ENCODE measurements at places on chromosomes 4 and X.

DNA sequence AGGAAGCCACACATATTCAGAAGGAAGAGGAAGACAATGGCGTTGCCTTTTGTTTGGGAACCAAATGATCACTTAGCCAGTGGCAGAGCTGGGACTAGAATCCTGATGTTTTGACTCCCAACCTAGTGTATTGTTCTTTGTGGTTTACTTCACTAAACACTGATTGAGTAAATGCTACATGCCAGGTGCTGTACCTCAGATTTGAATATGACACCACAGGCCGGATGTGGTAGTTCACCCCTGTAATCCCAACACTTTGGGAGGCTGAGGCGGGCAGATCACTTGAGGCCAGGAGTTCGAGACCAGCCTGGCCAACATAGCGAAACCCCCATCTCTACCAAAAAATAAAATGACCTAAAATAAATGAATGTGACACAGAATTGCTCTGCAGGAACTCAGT lies 8.4 kb downstream of the NDUFA1 start:
- DNase-seq: peak; percentile 63

DNA sequence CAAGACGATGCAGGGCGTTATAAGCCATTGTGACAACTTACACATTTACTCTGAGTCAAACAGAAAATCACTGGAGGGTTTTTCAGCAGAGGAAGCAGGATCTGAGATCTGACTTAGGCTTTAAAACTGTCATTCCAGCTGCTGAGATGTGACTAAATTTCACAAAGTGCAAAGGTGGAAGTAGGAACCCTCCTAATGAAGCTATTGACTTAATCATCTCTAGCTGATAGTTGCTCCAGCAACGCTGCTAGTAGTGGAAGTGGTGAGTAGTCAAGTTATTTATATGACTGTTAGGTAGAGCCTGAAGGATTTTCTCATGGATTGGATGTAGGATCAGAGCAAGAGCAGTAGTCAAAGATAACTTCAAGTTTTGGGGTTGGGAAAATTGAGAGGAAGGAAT lies 218.6 kb downstream of the GRID2 start:
- DNase-seq: no peak

DNA sequence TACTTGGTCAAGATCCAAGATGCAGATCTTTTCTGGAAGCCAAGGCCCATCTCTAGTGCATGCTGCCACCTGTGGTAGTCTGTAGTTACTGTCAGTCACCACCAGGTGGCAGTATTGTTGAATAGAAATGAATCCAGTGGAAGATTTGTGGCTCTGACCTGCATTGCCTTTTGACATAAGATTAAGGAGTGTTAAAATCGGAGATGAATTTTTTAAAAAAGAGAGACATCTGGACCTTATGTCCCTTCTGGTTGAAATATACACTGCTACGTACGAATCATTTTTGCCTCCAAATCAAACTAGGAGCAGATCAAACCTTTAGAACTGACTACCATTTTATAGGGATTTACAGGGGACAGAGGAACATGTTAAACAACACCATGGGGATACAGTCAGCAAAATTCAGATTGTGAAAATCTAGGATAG lies 46.9 kb upstream of the RHOH start:
- peak; percentile 83 for DNase-seq

GRCh38 chr4:181688872-181689271 lies 554.3 kb upstream of the TENM3 start:
- no peak for DNase-seq

- DNase-seq: peak; percentile 70
These were observed 729.3 kb upstream of the ACTRT1 start for GRCh38 chrX:128781506-128781905.

GRCh38 chrX:150475461-150475860 lies 93.0 kb upstream of the MTM1 start:
- no peak for DNase-seq

DNA sequence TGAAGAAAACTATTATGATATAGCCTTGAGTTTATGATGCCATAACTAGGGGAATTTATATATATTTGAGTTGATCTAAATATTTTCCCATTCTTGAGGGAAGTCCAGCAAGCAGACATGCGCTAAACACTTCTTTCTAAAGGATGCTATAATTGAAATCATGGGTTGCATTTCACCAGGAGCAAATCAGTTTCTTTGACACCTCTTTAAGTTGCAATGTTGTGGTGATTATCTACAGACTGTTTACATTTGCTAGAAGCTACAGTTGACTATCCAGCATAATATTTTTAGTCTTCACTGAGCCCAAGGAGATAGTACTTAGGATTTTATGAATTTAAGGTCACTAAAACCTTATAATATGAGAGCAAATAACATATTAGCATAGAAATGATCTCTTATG lies 43.9 kb downstream of the ANAPC4 start:
- no peak for DNase-seq

DNA sequence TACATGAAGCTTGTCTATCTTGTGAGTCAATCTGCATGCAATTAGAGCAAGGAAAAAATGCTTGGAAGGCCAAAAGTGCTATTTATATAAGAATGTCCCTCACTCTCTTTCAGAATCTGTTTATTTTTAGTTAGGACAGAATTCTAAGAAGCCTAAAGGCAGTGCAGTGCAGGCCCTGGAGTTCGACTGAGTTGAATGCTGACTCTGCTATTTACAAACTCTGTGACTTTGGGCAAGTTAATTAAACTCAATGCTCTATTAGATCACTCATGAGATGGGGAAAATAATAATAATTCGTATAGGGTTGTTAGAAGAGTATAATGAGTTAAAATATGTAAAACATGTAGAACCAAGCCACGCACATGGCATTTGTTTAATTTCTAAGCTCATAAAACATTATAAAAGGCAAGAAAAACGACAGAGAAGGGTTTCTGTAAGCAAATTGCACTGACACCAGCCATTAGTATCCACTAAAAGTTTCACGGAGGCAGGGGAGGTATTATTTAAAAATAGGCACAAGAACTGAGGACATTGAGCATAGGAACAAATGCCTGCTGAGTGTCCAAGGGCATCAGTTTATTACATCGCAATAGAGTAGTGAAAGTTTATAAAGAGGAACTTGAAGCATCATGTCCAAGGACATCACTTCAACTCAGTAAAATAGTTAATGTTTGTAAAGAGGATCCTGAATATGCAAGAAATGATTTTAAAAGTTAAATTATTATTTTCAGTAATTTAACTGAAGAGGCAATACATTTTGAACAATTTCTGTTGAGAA lies 115.0 kb upstream of the INPP4B start:
- DNase-seq: no peak

- DNase-seq: peak; percentile 73
These were observed 62.7 kb downstream of the TMEM131L start for GRCh38 chr4:153528705-153529485.

GRCh38 chr4:26491449-26492170 lies 1.3 kb upstream of the CCKAR start:
- DNase-seq: no peak

GRCh38 chr4:23484689-23485088 lies 405.2 kb downstream of the PPARGC1A start:
- no peak for DNase-seq

DNA sequence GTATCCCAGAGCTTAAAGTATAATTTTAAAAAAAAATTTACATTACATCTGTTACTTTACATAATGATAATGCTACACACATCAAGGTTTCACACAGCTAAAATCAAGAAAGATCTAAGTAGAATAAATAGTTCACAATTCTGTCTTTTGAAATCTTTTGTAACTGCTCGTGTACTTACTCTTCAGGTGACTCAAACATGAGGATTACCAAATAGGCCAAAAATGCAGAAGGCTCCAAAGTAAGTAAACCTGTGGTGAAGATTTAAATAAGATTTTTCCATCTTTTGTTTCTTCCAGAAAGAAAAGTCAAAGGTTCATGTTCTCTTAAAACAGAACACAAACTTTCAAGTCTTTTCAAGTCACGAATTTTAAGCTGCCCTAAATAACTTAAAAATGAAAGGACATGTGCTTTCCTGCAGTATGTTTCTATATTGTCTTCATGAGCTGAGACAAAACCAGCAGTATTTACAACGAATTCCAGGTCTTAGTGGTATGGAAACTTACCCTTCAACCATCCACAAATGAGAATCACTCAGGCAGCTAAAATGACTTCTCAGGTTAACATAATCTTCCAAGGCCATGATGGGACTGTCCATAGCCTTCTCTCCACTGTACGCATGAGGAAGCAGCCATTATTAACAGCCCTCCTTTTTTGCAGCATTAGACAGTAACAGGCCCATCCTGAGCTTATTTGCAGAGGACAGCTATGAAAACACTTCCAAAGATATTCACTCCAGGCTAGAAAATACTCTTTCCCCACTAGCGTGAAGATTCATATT lies 172.8 kb upstream of the EDNRA start:
- no peak for DNase-seq

DNA sequence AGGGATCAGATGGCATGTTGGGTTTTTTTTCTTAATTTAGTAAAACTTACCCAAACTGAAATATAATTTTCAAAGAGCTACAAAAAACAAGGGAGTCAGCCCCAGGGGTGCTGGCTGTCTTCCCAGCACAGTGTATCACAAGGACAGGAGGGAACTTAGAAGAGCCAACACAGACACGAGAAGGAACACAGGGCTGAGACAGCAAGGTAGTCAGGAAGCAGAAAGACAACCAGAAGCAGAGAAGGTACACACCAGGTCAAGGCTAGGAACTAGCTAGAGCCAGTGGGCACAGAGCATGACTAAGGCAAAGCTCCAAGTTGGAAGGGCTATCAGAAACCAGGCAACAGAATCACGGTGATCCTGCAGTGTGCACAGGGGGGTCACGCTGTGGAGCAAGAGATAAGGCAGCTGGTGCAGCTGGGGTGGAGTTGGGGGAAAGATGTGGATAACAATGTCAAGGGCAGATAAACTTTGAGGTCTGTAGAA lies 168.7 kb downstream of the NR3C2 start:
- DNase-seq: no peak

DNA sequence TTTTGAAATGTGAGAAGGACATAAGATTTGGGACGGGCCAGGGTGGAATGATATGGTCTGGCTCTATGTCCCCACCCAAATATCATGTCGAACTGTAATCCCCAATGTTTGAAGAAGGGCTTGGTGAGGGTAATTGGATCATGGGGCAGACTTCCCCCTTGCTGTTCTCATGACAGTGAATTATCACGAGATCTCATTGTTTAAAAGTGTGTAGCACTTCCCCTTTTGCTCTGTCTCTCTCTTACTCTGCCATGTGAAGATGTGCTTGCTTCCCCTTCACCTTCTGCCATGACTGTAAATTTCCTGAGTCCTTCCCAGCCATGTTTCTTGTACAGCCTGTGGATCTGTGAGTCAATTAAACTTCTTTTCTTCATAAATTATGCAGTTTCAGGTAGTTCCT lies 17.5 kb downstream of the MTMR8 start:
- no peak for DNase-seq

DNA sequence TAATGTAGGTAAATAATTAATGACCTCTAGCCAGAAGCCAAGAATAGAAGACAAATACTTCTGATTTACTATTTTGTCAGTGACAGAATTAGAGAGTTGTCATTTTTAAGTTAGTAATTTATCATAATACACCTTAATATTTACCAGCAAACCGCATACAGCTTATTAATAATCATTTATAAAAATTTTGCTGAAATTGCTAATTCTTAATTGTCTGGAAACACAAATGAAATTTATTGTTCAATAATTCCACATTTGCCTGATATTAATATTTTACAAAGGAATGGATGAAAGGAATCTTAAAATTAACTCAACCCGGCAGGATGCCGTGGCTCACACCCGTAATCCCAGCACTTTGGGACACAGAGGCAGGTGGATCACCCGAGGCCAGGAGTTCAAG lies 44.7 kb downstream of the PROM1 start:
- no peak for DNase-seq

DNA sequence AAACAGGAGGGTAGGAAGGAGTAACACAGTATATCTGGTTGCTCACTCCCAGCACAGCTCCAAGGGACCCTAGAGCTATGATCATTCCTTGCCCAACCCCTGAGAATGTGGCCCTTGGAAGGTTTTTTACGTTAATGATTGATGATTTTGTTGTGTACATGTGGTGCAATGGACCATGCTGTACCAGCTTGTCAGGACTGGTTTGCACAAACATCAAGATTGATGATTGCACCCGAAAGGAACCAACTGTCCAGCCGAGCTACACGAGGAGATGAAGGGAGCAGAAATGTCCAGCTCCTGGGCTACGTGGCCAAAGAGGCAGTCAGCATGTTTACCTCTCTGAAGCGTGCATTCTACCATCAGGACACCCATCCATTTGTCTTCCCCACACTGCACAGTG lies 83.2 kb upstream of the USP9X start:
- no peak for DNase-seq

Data from Jurkat, Clone E6-1 (cell line).